CD4-positive, alpha-beta T cell treated with Interleukin-6 for 4 hours (primary cell): ENCODE measurements at places on chromosomes 3 and 15.
A peak's percentile ranks its signal among the peaks of the same experiment; 100 is the strongest.

GRCh38 chr15:57586661-57587424 lies 4.9 kb upstream of the MYZAP start:
- DNase-seq = no peak

- no peak for DNase-seq
Observed at GRCh38 chr3:121483290-121483689, 62.5 kb downstream of the POLQ start.

GRCh38 chr3:172102883-172103310 lies 63.5 kb downstream of the FNDC3B start:
- no peak for DNase-seq

- no peak for DNase-seq
Observed at GRCh38 chr3:14862661-14863230, 44.0 kb downstream of the FGD5 start.

- no peak for DNase-seq
Observed at GRCh38 chr3:53694046-53694445, 152.2 kb downstream of the CHDH start.

- no peak for DNase-seq
Observed at GRCh38 chr3:111913163-111913763, 54.2 kb downstream of the PHLDB2 start.

DNA sequence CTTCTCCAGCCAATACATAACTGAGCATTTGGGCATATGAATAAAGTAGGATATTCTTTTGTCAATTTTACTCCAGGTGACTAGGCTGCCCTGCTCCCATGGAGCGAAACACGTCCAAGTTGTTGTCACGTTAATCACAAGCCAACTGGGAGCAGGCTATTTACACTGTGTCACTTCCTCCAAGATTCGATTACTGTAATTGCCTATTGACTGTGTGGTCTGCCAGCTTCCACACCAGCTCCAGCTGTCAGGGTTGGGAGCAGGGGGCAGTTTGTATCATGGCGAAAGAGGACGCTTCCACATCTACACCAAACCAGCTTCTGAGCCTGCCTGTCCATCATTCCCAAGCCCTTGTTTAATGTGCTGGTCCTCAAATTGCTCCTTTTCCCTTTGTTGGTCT lies 89.2 kb upstream of the RORA start:
- DNase-seq = no peak

GRCh38 chr3:180530276-180530675 lies 71.7 kb upstream of the TTC14 start:
- DNase-seq = no peak

DNA sequence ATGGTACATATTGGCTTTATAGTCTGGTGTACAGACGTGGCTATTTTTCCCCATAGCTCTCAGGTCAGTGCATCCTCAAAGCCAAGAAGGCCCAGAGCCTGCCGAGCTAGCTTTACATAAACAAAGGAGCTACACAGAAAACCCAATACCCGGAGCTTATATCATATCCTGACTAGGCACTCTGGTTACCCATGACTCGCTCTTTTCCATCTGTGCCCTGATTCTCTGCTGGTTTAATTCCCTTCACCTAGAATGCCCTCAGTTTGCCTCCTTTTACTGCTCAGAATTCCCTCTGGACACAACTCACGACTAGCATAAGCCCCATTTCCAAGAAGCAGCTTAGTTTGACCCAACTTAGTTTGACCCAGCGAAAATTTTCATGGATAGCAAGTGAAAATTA lies 110.8 kb downstream of the TIGIT start:
- DNase-seq = no peak

DNA sequence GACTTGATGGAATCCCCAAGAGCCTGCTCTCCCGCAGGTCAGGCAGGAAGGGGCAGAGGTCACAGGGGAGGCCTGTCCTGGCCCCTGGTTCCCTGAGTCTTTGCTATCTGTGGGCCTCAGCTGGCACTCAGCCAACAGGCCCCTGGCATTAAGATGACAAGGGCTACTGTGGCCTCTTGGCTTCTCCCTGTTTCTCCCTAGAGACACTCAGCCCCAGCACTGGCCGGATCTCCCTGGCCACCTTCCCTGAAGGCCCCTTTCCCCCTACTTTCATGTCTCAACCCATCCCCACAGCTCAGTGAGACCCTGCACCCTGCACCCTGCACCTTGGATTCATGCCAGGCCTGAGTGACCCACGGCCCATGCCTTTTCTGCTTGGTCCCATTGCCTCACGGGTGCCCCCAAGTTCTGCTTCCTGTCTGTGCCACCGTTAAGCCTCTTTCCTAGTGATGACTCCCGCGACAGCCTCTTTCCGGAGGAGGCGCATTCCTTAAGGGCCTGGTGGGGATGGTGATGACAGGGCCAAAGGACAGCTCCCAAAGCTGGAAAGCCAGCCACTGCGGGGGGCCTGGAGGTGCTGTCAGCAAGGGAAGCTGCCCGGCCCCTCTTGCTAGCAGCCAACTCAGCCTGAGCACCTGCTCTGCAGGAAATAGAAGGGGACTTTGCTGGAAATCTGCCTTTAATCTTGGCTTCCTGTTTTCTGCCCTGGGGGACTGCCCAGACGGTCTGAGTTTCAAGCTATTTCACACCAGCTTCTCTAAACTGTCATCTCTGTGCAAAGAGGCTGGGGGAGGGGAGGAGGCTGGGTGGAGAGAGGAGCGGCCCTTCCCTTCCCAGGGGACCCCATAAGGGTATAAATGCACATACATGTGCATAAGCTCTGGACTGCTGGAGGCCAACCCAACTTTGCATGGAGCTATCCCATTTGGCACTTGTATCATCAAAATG lies 4.8 kb upstream of the CSK start:
- DNase-seq = peak; percentile 71

DNA sequence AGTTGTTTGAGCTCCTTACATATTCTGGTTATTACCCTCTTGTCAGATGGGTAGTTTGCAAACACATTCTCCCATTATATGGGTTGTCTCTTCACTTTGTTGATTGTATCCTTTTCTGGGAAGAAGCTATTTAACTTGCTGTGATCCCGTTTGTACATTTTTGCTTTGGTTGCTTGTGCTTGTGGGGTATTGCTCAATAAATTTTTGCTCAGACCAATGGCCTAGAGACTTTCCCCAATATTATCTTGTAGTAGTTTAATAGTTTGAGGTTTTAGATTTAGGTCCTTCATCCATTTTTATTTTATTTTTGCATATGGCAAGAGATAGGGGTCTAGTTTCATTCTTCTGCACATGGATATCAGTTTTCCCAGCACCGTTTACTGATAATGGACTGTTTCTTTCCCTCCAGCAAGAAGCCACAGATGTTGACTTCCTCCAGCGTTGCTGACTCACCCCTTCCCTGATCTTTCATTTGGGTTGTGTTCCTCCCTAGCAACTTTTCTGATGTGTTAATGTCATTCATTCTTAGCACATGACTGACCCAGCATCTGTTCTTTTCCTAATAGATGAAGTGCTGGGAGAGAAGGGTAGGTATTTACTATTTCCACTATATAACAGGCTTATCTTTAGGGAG lies 166.7 kb upstream of the SGO1 start:
- DNase-seq = no peak

GRCh38 chr3:11447584-11448200 lies 175.5 kb downstream of the ATG7 start:
- no peak for DNase-seq

- no peak for DNase-seq
Observed at GRCh38 chr3:45776611-45777010, 19.7 kb downstream of the SLC6A20 start.

GRCh38 chr3:72127844-72128243 lies 342.9 kb upstream of the PROK2 start:
- no peak for DNase-seq

DNA sequence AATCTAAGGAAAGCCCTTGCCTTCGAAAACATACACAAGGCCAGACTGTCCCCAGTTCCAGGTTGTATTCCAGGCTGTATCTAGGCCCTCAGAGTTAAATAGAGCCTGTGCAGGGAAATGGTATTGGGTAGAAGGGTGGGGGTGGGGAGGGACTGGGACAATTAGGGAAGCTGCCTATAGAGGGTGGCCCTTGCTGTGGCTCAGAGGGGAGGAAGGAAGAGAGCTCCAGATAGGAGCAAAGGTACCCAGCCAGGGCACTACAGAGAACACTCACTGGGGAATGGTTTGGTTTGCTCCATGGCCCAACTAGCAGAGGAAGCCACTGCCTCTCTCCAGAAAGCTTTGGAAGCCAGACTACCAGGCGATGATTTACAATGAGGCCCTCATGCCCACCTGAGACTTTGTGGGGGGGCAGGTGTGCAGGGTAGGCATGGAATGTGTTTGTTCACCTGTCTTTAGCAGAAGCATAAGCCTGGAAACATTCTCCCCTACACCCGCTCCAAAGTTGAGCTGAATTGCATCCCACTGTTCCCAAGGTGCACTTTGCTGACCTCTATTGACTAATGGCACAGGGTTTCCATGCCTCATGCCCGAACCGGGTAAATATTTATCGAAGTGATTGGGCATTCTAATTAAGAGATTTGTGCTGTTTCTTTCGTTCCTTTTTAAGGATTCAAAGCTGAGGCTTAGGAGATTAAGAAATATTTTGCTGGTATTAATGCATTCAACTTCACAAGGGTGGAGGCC lies 6.3 kb upstream of the TLE3 start:
- no peak for DNase-seq

- DNase-seq = no peak
Observed at GRCh38 chr3:66588340-66588847, 87.6 kb upstream of the LRIG1 start.

DNA sequence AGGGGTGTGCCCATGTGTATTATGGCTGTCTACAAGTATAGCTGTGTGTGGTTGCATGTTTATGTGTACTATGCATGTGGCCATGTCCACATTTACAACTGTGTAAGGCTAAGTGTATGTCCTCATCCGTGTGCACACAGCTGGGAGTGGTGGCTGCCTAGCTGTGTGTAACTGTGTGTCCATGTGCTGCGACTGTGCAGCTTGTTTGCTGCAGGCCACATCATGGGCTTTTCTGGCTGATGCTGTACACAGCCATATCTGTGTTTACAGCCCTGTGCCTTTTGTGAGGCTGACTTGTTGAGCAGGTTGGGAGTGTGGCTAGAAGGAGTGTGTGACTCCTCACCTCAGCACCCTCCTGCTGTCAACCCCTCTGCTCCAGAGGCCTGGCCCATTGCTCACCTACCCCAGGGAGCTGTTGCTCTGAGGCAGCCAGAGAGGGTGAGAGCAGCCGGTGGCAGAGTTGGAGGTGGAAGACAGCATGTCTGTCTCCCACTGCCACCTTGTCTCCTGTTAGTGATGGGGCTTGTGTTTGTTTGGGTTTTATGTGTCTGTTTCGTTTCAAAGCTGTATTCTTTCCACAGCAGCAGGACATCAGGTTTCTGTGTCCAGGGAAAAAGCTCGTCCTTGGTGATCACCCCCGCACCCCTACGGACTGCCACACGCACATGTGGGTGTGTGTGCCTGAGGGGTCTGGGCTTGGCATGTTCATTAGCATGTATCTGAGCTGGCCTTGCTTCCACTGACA lies 1.4 kb upstream of the GRM2 start:
- DNase-seq = no peak

DNA sequence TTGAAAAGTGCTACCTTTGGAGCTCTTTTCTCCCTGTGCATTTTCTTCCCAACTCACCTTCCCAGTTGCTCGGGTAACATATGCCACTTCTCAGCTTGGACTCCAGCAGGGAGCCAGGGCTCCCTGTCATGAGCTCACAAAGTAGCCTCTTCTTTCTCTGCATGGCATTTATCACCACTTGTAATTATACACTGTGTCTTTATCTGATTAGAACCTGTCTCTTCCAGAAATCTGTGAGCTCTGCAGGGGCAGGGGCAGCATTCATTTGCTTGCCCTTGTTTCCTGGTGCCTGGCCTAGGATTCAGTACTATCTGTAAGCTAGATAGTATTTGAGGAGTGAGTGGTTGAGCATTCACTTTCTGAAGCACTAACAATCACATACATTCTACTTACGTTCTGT lies 100.9 kb downstream of the CLSTN2 start:
- DNase-seq = no peak

GRCh38 chr3:36597422-36597821 lies 166.9 kb downstream of the DCLK3 start:
- no peak for DNase-seq

DNA sequence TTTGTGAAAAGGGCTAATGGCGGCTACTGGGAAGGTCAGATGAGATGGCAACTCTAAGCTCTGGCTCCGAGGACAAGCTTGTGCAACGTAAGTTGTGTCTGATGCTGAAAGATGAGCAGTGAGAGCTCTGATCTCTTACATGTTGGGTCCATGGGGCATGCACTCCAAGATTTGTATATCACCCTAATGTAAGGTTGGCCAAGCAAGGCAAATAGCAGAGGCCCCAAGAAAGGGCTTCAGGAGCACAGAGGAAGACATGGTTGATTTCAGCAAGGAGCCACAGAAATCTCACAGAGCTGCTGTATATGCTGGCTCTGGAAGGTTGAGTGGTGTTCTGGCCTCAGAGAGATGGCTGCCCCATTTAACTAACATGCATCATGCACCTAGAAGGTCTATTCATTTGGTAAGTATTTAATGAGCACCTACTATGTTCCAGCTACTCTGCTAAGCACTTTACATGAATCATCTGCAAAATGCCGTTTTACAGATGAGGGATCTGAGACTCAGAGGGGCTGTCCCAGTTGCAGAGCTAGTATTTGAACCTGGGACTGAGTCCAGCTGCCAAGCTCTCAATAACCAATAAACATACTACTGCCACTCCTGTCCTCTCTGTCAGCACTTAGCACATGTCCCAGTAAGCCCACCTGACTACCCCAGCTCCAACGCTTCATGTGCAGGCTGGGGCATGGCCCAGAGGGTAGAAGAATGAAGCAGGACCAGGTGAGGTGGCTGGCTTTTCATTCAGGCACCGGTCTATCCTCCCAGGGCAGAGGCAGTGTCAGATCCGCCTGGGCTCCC lies 27.8 kb upstream of the ATP2B2 start:
- no peak for DNase-seq

GRCh38 chr3:150544041-150544440 lies 2.3 kb downstream of the SERP1 start:
- DNase-seq = no peak

DNA sequence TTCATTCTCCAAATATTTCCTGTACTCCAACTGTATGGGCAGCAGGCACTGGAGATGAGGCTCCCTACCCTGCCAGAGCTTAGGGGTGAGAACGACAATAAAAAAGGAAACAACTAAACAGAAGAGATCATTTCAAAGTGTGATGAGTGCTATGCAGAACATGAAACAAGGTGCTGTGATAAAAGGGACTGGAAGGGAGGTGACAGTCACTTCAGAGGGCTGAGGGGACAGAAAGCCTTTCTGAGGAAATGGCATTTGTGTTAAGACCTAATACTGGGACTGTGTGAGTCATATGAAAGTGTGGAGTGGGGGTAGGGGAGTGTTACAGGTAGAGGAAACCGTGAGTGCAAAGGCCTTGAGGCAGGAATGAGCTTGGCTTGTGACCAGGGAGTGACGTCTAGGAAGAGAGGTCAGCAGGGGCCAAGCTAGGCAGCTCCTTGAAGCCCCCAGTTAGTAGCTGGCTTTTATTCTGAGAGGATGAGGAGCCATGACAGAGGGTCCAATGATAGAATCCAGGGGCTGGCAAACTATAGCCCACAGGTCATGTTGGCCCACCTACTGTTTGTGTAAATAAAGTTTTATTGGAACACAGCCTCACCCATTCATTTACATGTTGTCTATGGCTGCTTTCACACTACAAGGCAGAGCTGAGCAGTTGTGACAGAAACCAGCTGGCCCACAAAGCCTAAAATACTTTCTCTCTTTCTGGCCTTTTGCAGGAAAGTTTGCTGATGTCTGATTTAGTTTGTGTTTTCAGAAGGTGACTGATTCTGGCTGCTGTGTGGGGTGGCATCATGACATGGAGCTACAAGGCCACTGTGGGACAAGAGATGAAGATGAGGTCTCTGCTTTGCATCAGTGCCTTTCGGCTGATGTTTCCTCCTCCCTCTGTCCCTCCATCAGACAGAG lies 56.6 kb downstream of the LSM3 start:
- DNase-seq = no peak
